Caudate nucleus (tissue), 63 donors: ENCODE measurements at places on chromosomes 5 and 9.
A peak's percentile ranks its signal among the peaks of the same experiment; 100 is the strongest.

DNA sequence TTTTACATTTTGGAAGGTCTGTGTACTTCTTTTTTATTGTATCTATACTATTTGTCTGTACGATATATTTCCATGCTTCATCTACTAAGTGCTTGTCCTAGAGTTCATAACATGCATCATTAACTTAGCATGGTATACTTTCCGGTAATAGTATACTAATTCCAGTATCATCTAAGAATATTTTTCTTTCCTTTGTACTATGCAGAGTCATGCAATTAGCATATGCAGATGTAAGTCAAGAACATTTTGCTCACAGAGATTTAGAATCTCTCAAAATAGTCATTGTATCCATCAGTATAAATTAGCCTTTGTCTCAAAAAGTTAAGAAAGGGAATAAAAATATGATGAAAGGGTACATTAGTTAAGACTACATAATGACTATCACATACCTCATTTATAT lies 770.4 kb upstream of the GRAMD2B start:
- DNase-seq = no peak

- DNase-seq = no peak
These were observed 171.6 kb downstream of the PAX5 start for GRCh38 chr9:36862206-36863145.

GRCh38 chr5:140111011-140111858 lies 2.7 kb upstream of the PURA start:
- DNase-seq = no peak

DNA sequence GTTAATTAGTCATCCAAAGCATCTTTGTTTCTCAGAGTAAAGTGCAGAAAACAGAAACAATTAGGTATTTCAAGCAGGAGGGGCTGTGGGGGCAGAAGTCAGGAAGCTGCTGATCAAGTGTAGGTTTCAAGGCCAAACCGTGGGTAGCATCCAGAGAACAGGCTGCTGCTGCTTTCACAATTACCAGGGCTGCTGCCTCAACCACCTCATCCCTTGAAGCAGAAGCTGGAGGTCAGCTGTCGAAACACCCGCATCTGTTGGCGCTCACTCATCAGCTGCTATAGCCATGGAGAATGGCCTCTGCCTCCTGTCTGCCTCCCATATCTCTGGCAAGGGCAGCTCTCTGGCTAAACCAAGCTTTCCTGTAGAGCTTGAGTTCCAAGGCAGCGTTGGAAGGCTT lies 122.9 kb upstream of the OSMR start:
- DNase-seq = no peak

DNA sequence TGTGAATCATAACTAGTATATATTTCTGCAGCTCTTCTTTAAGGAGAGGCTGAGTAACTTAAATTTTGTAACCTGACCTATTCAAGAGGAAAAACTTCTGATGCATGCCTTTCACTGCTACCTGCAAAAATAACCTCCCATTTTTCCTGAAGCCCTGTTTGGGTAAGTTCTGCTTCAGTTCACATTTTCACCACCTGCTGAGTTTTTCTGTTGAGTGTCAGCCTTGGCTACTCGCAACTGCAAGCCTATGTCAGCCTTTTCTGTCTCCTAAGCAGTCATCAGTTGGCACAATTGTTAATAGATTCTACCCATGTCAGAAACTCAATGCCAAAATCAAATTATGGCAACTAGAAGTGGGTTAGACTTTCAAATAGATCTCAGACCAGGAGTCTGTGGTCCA lies 8.2 kb upstream of the TNFAIP8 start:
- DNase-seq = no peak

- DNase-seq = no peak
These were observed 333.3 kb downstream of the ARRDC3 start for GRCh38 chr5:91049800-91050199.

DNA sequence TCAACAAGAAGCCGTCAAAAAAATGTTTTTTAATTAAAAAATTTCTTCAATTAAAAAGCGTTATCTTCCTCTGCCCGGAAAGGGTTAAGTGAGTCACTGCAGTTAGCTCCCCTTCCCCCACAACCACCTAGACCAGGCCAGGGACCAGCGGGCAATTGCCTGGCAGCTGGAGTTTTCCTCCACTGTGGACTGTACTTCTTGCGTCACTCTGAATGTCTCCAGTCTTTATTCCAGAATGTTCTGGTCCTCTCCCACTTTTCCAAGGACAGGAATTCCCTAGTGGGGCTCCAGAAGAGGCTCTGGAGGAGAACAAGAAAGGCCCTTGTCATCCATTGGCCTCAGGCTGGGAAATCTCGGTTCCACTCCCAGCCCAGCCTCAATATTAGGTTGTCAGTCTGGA lies 114.0 kb downstream of the C9orf50 start:
- no peak for DNase-seq

DNA sequence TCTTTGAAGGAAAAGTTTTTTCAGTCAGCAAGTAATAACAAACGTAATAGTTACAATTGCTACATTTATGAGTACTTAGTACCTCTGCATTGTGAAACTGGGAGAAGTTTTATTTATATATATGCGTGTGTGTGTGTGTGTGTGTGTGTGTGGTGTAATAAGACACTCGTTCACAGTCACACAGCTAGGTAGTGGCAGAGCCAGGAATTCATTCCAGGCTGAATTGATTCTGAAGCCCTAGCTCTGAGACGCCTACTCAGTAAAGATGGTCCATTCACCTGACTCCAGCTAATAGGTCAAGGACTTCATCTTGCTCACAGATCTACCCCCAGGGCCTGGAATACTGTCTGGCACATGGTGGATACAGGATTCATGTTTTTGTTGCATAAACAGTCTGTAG lies 13.6 kb upstream of the CAST start:
- DNase-seq = no peak

- no peak for DNase-seq
These were observed 50.7 kb downstream of the SPEF2 start for GRCh38 chr5:35668319-35668718.

- DNase-seq = no peak
These were observed 21.9 kb upstream of the FOXE1 start for GRCh38 chr9:97830884-97831829.

DNA sequence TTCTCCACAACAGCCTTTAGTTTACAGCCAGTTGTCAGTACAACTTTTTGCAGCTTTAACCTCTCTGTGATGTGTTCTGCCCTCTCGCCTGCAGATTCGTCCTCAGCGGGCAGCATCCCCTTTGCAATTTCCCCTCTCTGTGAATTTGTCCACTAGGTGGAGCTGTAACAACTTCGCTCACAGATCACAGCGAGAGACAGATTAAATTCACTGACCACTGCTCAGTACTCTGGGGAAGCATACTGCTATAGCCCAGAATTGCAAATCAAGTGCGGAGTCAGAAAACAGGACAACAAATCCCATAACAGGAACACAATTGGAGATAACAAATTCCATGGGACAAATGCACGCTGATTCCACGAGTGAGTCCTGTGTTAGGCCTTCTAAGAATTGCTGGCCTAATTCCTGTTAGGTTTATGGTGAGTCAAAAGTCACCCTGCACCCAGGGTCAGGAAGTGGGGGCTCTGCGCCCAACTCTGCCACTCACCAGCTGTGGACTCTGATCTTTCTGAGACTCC lies 2124.9 kb downstream of the MAT2B start:
- DNase-seq = peak; percentile 38

GRCh38 chr9:19631181-19631580 lies 157.7 kb downstream of the SLC24A2 start:
- no peak for DNase-seq

DNA sequence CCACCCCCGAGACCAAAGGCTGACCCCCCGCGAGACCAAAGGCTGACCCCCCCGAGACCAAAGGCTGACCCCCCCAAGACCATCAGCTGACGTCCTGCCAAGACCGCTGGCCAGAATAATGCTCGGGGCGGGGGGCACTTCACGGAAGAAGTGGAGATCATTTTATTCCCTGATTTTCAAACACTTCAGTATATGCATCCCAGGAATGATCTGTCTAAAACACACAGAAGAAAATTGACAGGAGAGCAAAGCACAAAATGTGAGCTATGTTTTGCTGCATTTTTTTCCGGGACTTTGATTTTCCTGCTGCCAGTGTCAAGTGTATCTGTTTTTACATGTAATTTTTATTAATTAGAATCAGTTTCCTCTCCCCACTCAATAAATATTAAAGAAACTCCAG lies 67.1 kb downstream of the ADAMTS2 start:
- no peak for DNase-seq

- no peak for DNase-seq
These were observed 418.5 kb upstream of the MEF2C start for GRCh38 chr5:89301321-89302025.

GRCh38 chr5:14486486-14486885 lies 95.1 kb upstream of the OTULINL start:
- DNase-seq = no peak

GRCh38 chr9:131258698-131259431 lies 17.4 kb downstream of the FAM78A start:
- DNase-seq = no peak

- DNase-seq = no peak
These were observed 107.7 kb downstream of the TENT4A start for GRCh38 chr5:6820851-6821479.

DNA sequence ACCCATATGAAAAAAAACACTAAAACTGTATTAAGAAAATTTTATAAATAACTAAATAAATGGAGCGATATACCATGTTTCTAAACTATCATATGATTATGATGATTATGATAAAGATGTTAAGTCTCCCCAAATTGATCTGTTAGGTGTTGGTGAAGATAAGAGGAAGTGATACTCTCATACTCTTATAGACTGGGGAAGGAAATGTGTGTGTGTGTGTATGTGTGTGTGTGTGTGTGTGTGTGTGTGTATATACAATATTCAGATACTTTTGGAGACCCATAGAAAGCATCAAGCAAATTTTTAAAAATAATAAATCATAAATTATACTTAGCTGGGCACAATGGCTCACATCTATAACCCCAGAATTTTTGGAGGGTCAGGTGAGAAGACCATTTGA lies 62.9 kb downstream of the TMEM232 start:
- DNase-seq = no peak

DNA sequence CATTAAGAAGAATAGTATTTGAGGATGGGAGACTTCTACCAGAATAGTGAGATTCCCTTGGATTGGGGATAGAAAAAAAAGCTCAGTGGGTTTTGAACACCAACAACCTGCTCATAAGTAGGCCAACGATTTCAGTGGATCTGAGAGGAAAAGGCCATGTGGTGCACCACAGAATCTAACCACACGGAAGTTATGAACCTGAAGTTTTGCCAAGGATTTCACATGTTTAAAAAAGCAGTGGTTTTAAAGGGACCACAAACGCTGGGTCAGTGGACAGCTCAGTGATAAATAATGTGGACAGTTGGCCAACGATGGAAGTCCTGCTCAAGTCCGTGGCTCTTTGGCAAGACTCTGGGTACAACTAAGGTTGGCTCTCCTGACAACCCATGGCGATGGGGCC lies 107.2 kb upstream of the TXNDC8 start:
- DNase-seq = no peak

GRCh38 chr5:3226196-3226920 lies 369.3 kb upstream of the IRX1 start:
- peak; percentile 62 for DNase-seq

DNA sequence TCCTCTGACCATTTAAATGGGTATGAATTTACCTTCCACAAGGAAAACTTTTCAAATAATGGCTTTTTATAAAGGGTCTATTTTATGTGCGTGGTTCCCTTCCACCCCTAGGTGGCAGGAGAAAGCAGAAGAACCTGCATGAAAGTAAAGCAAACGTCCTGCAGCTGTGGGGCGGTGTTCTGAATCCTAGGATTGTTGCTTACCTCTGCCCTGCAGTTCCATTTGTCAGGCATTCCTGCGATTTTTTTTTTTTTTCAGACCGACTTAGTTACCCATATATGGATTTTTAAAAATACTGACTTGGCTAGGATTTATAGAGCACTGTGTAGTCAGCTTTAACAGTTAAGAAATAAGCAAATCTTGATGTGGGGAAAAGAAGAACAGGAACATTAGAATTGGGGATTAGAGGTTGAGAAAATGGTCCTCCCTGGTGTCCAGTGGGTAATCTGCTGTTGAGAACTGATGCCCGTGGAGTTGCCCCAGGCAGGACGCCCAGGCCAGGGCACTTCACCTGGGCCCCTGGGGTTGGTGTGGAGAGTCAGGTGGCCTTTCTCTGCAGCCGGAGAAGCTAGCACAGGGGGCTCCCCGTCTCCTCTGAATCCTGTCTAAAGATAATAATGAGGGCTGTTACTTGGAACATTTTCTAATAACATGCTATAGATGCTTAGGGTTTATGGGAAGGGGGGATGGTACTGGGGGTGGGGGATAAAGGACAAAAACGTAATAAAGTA lies 30.4 kb upstream of the LTC4S start:
- DNase-seq = no peak

DNA sequence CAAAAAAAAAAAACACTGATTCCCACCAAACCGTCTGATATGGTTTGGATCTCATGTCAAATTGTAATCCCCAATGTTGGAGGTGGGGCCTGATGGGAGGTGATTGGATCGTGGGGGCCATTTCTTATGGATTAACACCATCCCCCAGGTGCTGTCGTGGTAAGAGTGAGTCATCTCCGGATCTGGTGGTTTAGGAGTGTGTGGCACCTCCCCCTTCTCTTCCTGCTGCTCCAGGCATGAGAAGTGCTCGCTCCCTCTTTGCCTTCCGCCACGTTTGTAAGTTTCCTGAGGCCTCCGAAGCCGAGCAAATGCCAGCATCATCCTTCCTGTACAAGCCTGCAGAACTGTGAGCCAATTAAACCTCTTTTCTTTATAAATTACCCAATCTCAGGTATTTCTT lies 45.2 kb downstream of the HSD17B3 start:
- DNase-seq = no peak
